ENCODE measurements at places on chromosomes 12 and 14.

DNA sequence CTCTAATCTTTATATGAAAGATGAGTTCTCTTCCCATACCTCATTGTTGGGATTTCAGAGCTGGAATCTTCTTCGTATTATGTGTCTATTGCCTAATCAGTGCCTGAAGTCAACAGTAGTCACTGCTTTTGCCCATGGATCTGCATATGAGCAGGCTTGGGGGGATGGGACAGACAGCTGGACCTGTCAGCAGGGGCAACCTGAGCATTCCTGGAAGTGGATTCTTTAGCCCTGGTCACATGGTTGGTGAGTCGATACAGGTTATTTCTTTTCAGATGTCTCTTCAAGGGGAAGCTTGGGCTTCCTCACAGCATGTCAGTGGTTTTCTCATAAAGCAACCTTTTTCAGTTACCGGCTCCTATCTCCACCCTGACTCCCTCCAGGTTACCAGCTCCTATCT is 97.3 kb upstream of the RBM19 start:
- no peak for DNase-seq

GRCh38 chr12:52207895-52208294 is 16.1 kb upstream of the KRT80 start:
- no peak for DNase-seq

GRCh38 chr12:34126239-34126641 is 103.9 kb downstream of the ALG10 start:
- DNase-seq, result no peak

- DNase-seq, result no peak
Observed at GRCh38 chr12:116607039-116607438, 47.9 kb downstream of the MAP1LC3B2 start.

- DNase-seq, result no peak
Observed at GRCh38 chr12:78571953-78572352, 292.6 kb upstream of the SYT1 start.

GRCh38 chr12:24553259-24553658 is 395.6 kb downstream of the BCAT1 start:
- no peak for DNase-seq

DNA sequence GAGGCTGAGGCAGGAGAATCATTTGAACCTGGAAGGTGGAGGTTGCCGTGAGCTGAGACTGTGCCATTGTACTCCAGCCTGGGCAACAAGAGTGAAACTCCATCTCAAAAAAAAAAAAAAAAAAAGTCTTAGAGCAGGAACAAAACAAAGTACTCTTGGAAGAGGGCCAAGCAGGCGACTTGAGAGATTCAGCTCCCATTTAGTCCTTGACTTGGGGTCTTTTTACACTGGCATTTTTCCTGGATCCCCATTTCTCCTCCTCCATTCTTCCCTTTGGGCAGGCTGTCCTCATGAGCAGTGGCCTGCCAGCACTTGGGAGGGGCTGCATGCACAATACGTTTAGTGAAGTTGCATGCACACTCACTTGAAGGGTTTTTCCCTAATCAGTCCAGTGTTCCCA is 72.9 kb downstream of the C14orf132 start:
- DNase-seq, result no peak

DNA sequence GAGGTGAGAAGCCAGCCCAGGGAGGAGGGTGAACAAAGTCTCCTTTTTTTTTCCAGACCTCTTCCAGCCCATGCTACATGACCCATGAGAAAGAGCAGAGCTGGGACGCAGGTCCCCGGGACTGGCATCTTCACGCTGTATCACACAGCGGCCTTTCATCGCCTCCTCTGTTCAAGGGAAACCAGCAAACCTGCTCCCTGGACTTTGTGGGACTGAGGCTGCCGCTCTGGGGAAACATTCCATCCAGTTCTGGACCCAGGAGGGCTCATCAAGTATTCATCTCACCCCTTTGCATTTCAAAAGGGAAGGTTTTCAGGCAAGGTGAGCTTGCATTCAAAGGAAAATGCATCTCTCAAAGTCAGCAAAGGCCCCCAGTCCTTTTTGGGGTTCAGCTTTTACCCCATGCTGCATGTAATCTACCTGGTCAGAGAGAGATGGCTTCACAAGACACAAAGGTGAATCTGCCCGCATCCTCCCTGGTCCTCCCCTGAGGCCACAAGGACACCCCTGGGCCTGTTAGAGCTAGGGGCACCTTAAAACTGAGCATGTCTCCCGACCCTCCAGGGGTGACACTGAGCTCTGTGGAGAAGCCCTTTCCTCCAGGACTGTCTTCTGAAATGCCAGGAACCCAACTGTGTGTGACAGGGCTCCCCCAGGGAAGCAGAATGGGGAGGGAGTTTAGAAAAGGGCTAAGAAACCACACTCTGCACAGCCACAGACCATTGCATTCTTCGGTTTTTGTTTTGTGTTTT is 21.2 kb upstream of the MEG3 start:
- no peak for DNase-seq

- DNase-seq, result no peak
Observed at GRCh38 chr14:105738638-105739037, 212.3 kb downstream of the TMEM121 start.

GRCh38 chr14:89630101-89630829 is 213.2 kb upstream of the FOXN3 start:
- DNase-seq, result no peak

DNA sequence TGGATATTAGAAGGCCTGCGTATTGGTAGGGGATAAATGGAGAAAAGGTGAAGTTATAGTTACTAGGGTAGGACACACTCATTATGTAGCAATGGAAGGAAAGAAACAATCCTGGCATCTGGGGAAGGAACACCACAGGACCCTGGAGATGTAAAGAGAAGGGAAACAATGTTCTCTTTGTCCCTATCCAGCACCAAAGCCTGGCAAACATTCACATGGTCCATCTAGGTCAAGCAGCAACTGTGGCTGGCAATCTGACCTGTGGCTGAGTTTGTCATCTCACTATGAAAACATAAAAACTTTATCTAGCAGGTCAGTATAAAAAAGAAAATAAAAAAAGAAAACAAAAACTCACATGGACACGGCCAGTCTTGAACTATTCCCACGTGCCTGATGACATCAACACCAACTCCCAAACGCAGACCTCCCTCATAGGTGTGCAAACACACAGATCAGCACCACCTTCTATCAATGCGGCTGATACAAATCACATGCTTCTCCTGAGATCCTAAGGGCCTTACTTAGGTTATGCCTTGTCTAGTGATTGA is 2.6 kb downstream of the POMT2 start:
- no peak for DNase-seq

DNA sequence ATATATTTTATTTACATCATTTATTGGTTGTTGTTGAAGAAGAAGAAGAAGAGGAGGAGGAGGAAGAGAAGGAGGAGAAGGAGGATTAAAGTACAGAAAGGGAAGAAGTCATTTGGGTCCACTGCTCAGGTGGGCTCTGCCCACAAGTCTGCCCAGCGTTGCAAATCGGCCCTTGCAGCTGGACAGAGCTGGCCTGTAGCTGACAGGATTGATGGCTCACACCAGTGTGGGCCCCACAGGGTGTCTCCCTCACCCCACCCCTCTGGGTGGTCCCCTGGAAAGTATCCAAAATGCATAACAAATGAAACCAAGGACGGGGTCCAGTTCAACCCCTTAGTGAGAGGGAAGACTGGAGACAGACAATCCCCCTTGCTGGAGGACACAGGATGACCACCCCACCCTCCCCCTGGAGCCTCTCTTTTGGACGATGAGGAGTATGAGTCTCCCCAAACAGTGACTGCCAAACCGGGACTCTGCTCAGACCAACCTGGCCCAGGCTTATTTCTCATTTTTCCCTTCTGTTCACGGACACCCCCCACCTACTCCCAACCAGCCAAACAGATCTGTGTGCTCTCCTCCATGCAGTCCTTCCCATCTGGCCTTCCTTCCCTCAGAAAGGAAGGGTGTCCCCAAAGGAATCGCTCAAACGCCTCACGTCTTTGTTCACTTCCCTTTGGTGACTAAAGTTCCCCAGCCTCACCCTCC is 17.7 kb downstream of the DPF3 start:
- DNase-seq, result no peak

GRCh38 chr14:88786715-88787114 is 6.0 kb downstream of the EML5 start:
- no peak for DNase-seq

GRCh38 chr14:44029933-44030332 is 477.1 kb downstream of the FSCB start:
- DNase-seq, result no peak

Data from stimulated activated CD4-positive, alpha-beta T cell treated with anti-CD3 and anti-CD28 coated beads, Interleukin-4, amount 100 ng/mL, for 4 hours (primary cell).